ENCODE measurements at places on chromosomes 4 and X. TPM values are rescaled to one million over a fixed set of nuclear protein-coding genes. Genes with fewer than 3 reads are reported as not detected.

GRCh38 chr4:91319556-91320268, 984.1 kb upstream of the GRID2 start:
- DNase-seq: no peak

DNA sequence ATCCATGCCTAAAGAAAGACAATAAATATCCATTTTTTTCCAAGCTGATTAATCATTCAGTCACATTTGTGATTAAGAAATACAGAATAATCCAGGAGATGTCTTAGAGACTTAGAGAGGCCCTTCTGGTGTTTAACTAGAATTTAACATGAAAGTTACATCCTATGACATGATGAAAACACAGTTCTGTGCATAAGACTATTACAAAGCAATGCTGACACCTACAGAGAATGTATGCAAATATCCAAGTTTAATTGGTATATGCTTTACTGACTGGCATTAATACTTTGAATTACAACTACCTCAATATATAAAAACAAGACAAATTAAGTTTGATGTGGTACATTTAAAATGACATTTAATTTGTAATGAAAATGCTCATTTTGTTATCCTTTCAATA, 17.8 kb upstream of the TLL1 start:
- no peak for DNase-seq

GRCh38 chr4:11440481-11441193, 11.9 kb upstream of the HS3ST1 start:
- DNase-seq: no peak

DNA sequence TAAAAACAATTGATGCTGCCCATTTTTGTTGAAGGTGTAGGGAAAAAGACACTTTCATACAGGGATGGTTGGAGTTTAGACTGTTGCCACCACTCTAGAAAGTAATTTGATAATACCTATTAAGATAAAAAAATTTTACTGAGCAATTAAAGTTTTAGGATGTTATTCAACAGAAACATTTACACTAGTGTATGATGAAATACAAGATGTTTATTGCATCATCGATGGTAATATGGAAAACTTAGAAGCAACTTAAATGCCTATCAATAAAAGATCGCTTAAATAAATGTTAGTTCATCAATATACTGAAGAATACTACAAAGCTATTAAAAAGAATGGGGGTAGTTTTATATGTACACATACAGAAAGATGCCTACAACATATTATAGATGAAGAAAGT, 9.2 kb upstream of the VSIG4 start:
- no peak for DNase-seq

DNA sequence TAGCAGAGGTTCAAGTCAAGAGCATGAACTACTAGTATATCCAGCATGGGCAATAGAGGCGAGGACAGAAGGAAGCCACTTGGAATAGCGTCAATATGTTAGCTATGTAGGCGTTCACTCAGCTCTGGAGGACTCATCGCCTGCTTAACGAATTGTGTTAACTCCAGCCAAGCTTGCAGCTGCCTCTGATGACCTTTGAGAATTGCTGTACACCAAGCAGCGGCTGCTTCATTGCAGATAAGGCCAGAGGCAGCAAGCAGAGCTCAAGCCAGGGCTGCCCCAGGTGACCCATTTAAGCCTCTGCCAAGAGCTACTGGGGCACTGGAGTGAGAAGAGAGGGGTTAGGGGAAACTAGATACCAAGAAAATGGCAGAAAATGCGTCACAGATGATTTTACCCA, 160.2 kb upstream of the IGFBP7 start:
- DNase-seq: no peak

DNA sequence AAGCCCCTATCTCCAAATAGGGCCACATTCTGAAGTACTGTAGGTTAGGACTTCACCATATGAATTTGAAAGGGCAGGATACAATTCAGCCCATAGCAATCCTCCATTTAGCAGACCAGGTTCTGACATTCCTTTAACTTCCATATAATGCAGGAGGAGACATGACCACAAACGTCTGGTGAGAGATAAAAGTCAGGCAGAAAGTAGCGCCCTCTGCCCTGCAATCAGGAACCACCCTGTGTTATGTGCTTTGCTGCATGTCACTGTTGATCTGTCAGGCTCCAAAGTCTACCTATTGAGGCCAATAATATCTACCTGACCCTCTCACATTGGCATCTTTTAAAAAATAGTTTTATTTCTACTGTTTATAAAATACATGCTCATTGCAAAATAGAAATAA, 30.2 kb upstream of the SEPSECS start:
- no peak for DNase-seq

XK gene
- total RNA-seq: 2.2 TPM

MAGEA12 gene
- total RNA-seq: not detected

DNA sequence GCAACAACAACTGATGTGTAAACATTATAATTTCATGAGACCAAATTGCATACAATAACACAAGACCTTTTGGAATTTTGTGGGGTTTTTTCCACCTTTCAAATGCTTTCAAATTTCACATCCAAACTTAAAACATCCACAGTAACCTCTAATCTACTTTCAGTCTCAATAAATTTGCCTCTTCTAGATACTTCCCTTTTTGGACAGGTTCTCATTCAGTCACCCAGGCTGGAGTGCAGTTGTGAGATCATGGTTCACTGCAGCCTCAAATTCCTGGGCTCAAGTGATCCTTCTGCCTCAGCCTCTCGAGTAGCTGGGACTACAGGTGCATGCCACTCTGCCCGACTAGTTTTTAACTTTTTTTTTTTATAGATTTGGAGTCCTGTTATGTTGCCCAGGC, 556.6 kb downstream of the NLGN4X start:
- no peak for DNase-seq

TMEM156 gene
- total RNA-seq: not detected

DNA sequence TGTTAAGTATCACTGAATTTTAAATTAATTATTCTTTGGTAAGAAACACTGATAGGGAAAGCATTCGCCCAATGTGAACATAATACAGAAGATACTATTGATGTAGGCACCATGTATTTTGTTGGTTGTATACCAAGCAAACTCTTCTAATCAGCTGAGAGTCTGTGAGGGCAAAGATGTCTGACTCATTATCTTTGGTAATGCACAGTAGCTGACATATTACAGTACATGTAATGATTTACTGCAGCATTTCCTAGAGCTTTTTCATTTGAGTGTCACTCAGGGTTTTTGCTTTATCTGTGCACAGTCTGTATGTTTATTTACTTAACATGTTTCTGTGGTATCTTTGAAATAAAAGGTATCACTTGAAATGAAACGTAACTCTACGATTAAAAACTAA, 49.2 kb downstream of the CENPVL3 start:
- no peak for DNase-seq

NPFFR2 gene
- total RNA-seq: 7.0 TPM

- no peak for DNase-seq
Observed at GRCh38 chrX:148281920-148282319, 218.5 kb upstream of the AFF2 start.

RIPPLY1 gene
- total RNA-seq: 0.24 TPM

GRCh38 chr4:99815597-99816011, 1.0 kb upstream of the DAPP1 start:
- DNase-seq: no peak

ZAR1 gene
- total RNA-seq: 0.66 TPM

MAOA gene
- 23.3 TPM for total RNA-seq

- no peak for DNase-seq
Observed at GRCh38 chr4:92988301-92988700, 684.5 kb downstream of the GRID2 start.

DNA sequence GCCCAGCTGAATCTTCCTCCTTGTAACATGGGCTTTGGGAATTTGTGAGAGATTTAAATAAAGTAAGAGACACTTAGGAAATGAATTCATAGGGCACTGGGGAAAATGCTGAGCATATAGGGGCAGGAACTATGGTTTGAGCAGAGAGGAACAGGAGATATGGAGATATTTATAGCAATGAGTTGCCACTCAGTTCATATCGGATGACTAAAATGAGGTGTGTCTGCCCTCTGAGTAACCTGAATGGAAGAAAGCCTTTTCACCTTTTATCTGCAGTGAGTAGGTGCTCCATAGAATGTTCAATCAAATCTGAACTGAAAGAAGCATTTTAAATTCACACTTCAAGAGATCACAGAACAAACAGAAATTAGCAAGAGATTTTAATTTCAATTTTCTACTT, 105.7 kb downstream of the CEP44 start:
- no peak for DNase-seq

BEND2 gene
- not detected for total RNA-seq

ESX1 gene
- total RNA-seq: not detected
